Fibroblast of lung (primary cell): ENCODE measurements at places on chromosomes 12 and 14. TPM values are rescaled to one million over a fixed set of nuclear protein-coding genes. Genes with fewer than 3 reads are reported as not detected.

CLEC6A gene
- total RNA-seq: not detected in 2 replicates

SLC10A1 gene
- not detected in 2 replicates for total RNA-seq

PRICKLE1 gene
- 4.1 and 9.6 TPM in 2 replicates for total RNA-seq

CLIP1 gene
- total RNA-seq: 106 and 147 TPM in 2 replicates

INSM2 gene
- not detected in 2 replicates for total RNA-seq

CELA1 gene
- total RNA-seq: not detected in 2 replicates

FOXN4 gene
- total RNA-seq: not detected in 2 replicates

VPS37B gene
- total RNA-seq: 7.7 and 10.7 TPM in 2 replicates
